ENCODE measurements at places on chromosomes 16 and 17.
A peak's percentile ranks its signal among the peaks of the same experiment; 100 is the strongest.

GRCh38 chr17:27384261-27384701, 72.0 kb upstream of the KSR1 start:
- DNase-seq, result peak; percentile 73

GRCh38 chr16:88783391-88784073, 1.5 kb downstream of the PIEZO1 start:
- DNase-seq, result peak; percentile 38

- DNase-seq, result no peak
Measured at GRCh38 chr17:32876417-32877163, at the start of gene MYO1D. Gene MYO1D, minus strand, starts transcription at chr17:32877124. Its CDS starts 252 bp downstream, at chr17:32876872.

DNA sequence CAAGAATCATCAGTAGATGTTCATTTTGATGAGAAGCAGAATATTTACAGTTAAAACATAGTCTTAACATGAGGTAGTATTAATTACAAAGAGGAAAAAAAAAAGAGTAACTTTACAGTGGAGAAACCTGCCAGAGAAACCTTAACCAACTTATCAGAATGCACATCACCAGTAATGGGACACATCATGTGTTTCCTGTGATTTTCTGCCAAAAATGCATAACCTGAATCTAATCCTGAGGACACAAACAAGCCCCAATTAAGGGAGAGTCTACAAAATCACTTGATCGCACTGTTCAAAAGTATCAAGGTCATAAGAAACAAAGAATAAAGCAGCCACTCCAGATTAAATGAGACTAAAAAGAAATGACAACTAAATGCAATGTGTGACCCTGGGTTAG, 18.2 kb upstream of the QRICH2 start:
- DNase-seq, result no peak

GRCh38 chr16:21083729-21084268, 66.8 kb downstream of the DNAH3 start:
- peak; percentile 53 for DNase-seq

DNA sequence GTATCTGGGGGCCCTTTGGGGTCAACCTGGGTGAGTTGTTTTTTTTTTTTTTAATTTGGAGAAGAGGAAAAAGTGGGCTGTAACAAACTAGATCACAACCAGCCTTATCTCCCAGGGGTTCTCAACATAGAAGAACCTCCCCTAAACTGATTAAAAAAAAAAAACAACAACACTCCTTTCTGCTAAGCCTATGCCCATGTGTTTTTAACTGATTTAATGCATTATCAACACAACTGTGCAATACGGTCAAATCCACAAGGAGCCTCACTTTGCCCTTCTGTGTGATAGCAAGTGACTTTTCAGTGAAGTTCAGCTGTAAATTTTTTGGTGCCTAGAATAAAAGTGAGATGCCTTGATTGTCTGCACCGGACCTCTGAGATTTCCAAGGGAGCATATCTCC, 646 bp downstream of the MYH11 start:
- DNase-seq, result no peak

DNA sequence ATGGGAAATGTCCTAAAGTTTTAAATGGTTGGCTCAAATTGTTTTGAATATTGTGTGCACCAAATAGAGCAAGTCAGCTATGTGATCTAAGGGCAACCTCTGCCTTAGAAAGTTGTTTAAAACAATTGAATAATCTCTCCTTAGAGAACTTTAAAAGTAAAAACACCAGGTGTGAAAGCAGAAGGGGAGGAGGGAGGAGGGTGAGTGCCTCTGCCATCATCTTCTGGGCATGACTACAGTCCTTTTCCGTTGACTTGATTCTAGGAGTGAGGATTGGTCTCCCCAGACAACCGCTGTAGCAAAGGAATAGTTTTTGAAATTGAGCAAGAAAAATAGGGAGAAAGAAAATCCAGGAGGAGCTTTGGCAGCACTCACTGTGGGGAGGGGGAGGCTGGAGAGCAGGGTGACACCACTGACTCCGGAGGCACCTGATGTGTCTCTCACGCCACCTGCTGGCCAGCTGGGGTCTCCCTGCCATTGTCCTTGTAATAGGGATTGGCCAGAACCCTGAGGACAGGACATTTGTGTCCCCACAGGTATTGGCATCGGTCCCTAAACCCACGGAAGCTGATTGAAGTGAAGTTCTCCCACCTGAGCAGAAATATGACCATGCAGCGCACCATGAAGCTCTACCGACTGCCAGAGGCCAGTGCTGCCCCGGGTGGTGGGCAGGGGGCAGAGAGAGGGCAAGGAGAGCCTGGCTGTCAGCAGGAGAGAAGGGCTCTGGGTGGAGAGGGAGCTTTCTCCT, 33.3 kb downstream of the PLCD3 start:
- DNase-seq, result peak; percentile 54

- DNase-seq, result peak; percentile 71
Measured at GRCh38 chr17:35716897-35717465, 14.5 kb upstream of the RASL10B start.

DNA sequence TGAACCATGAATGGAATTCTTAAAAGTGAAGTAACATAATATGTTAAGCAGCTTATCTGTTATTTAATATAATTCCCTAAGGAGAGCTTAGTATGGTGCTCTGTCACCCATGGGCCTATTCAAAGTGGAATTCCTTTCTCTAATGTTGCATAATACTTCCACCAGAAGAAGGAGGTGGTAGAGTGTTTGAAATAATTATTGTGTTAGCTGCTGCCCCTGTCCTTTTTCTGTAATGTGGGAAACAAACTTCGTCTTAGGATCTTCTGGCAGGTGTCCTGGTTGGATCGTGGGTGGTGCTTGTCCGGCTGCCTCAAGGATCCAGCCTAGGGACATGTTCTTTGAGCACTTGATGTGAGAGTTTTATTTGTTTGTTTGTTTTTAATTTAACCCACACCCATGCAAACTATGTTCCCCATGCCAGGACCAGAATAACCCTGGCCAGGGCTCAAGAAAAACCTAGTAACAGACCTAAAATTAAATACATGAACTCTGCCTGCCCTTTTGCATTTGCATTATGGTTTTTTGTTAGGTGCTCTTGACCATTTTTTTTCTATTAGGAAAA, 46.1 kb downstream of the ZNRF1 start:
- DNase-seq, result peak; percentile 59

DNA sequence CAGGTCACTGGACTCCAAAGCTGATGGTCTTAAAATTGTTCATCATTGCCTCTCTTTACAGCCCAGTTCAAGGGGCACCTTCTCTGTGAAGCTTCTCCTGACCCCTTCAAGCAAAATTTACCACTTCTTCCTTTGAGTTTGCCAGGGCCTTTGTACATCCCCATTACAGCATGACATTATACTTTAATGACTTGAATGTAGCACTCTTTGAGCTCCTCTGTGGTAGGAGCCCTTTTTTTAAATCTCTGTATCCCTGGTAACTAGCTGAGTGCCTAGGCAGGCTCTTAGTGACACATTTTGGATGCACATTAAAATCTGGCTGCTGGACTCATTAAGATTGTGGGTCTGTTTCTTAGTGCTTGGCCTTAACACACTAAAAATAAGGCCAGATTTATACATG, 412.1 kb downstream of the CA10 start:
- DNase-seq, result no peak

- no peak for DNase-seq
Measured at GRCh38 chr17:7027335-7027734, 4.5 kb downstream of the BCL6B start.

DNA sequence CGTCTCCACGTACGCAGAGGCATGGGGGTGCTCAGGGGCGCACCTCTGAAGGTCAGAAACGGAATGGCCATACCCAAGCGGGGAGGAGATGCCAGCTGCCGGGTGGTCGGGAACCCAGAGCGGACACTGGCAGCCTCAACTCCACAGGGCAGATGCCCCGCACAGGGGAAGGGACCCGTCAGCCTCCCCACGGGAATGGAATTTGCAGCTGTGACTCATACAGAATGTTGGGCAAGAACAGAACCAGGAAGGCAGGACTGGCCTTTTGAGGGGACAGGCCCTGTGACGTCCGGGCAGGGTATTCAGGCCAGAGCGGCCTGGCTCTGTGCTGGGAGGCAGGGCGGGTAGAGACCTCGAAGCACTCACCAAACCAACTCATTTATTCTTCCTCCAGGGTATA, 7.5 kb downstream of the TK1 start:
- DNase-seq, result peak; percentile 84

DNA sequence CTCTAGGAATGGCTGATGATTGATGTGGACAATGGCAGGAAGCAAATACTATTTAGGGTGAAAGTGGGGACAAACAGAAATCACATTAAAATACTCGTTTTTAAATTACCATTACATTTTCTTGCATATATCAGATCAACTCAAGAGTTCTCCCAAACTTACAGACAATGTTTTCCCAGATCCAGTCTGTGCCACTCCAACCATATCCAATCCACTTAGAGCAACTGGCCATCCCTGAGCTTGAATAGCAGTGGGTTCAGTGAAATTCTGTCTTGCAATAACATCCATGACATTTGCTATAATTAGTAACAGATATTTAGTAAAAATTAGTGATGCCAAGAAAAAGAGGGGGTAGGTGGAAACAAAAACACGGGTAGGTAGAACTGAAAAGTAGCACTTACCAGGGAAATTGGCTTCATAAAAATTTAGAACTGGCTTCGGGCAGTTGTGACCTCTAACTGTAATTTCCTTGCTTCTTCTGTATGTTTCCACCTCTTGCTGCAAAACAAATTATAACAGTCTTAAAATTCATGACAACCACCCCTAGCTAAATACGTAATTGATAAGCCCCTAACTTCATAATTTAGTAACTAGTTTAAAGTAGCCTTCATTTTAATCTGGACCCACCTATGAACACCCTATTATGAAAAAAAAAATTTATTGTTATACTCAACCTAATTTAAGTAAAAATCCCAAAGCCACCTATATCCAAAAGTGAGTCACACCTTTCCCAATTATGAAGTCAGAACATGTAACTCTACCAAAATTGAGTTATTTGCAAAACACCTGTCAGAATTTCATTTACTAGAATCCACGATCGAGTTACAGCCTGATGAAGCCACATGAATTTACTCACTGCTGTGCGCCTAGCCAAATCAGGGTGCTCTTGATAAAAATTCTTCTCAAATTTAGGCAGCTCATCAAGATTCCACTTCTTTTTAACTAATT, 2.0 kb downstream of the DDX5 start:
- no peak for DNase-seq

GRCh38 chr17:42233994-42234393, 39.7 kb upstream of the GHDC start:
- peak; percentile 48 for DNase-seq

DNA sequence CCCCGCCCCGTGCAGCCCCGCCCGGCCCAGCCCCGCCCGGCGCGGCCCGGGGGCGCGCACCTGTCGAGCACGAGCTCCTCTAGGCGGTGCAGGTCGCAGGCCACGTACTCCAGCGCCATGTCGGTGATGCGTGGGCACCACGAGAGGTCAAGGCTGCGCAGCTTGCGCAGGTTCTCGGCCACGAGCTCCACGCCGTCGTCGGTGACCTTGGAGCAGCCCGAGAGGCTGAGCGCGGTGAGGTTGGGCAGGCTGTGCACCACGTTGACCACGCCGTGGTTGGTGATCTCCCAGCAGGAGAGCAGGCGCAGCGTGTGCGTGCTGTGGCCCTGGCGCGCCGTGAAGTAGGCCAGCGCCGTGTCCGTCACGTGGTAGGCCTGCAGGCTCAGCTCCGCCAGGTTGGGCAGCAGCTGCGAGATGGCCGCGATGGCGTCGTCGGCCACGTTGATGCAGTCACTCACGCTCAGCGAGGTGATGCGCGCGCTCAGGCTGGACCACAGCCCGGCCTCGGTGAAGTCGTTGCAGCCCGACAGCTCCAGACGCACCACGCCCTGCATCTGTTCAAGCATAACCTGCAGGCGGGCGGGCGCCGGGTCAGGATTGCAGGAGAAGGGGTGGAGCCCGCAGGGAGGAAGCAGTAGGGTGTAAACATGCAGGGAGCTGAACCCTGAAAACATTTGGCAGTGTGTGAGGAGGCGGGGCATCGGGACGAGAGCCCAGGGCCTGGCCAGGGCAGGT, 5.3 kb upstream of the WDR24 start:
- no peak for DNase-seq

DNA sequence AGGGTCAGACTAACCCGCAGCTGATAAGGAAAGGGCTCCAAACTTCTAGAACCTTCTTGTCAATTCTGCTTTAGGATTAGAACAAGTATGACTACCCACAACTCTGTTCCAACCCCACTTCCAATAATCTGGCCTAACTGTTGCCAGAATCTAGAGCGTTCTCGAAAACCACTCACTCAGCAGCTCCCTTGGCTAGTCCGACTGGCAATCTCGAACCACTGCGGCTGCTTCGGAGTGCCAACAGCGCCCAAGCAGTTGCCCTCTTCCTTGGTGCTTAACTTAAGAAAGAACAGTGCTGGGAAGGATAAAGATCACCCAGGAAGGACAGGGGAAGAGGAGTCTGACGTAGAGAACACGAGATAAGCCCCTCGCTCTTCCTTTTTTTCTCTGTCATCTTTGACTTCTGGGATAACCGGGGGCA, 818 bp downstream of the DNAJC7 start:
- peak; percentile 28 for DNase-seq

GRCh38 chr17:39400547-39401411, 647 bp downstream of the FBXL20 start:
- peak; percentile 29 for DNase-seq

DNA sequence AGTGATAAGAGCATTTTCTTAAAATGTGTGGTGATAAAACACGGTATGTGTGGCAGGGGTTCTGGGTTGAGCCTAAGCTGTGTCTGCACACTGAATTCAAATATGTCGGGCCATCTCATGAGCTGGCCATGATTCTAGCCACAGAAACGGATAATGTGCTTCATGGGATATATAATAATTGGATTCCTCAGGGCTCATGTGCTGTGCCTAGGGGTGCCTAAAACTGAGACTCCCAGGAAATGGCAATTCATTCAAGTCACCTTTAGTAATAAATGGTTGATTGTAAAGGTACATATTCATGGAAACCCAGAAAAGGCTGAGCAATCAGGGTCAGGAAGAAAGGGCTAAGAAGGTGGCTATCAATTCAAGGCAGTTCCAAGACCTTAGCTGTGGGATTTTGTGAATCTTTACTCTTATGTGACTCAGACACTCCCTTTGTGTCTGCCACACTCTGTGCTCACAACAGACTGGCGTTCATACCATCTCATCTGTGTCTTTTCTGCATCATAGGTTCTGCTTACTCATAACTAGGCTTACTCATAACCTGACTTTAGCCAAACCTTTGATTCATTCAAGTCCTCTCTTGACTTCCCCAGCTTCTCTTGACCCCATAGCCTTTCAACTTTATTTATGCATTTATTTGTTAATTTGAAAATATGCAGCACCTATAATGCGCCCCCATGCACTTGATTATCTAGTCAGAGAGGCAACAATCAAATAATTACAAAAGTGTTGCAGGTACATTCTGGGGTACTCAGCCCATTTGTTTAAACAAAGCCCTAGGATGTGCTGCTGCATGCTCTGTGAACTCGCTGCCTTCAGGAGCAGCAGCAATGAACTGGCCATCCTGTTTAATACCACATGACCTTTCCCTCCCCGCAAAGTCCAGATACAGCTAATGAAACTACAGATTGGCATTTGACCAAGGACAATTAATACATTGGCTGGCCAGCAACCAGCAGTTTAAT, 28.4 kb upstream of the MED13 start:
- peak; percentile 94 for DNase-seq

GRCh38 chr16:24858219-24859041, 12.7 kb downstream of the SLC5A11 start:
- peak; percentile 54 for DNase-seq

- peak; percentile 88 for DNase-seq
Measured at GRCh38 chr17:40111221-40112128, 10.3 kb upstream of the MSL1 start.

- no peak for DNase-seq
Measured at GRCh38 chr16:85561248-85562092, 51.7 kb upstream of the GSE1 start.
